ENCODE measurements at places on chromosomes 7 and 10.

- DNase-seq, result no peak
Measured at GRCh38 chr10:42630537-42631134, 7.7 kb downstream of the ZNF33B start.

DNA sequence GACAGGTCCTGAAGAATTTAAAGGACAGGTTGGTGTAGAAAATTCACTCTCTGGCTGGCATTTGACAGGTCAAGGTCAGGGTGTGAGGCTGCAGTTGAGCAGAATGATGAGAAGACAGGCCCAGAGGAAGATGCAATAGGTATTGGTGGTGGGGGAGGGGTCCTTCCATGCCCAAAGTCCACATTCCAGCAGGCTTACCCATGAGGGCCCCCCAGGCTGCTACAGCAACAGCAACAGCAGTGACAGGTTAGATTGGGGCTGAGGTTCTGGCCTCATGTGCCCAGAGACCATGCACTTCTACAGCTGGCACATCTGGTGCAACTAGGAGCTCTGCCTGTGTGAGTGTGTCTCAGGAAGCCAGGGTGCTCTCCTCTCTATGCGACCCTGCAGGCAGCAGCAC lies 223.5 kb upstream of the GHITM start:
- DNase-seq, result no peak

GRCh38 chr7:26061678-26062603 lies 90.1 kb upstream of the NFE2L3 start:
- DNase-seq, result peak; percentile 75

DNA sequence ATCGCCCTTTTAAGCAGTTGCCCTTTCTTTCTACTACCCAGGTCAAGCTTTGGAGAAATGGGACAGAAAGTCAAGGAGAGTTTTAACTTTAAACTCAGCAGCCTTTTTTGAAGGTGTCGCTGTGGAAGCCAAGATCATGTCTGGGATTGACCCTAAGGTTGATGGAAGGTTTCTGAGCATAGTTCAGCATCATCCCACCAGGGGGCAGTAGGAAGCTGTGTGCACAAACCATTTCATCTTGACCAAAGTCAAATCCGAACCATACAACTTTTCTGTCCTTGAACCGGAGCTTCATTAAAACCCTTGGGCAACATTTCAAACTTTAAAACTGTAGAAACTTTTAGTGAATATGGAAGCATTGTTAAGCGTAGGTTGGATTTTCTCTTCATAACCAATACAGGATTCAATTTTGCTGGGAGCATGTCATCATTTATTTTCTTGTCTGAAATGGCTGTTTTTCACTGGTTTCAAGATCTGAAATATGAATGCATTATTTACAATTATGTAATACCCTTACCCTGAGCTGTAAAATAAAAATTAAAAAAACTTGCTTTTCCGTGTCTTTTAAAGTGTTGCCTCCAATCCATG lies 214.4 kb upstream of the KIAA1217 start:
- DNase-seq, result no peak
